ENCODE measurements at places on chromosomes 4 and X. TPM values are rescaled to one million over a fixed set of nuclear protein-coding genes. Genes with fewer than 3 reads are reported as not detected.

DNA sequence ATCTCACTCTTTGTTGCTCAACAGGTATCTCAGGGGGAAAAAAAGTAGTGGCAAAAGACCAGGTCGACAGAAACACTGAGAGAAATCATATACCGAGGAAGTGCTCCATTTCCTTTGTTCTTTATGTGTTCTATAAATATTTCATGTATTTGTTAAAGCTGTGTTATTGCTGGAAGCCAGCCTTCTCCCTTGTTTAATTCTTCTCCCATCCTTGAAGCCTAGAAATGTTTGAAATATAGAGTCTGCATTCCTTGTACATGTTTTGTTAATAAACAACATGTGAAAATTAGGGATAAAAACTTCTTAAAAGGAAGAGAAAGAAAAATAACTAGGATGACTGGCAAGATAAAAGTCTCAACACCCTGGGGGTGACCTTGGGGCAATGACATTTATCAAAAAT lies 186.2 kb downstream of the ANKRD50 start:
- no peak for DNase-seq

DNA sequence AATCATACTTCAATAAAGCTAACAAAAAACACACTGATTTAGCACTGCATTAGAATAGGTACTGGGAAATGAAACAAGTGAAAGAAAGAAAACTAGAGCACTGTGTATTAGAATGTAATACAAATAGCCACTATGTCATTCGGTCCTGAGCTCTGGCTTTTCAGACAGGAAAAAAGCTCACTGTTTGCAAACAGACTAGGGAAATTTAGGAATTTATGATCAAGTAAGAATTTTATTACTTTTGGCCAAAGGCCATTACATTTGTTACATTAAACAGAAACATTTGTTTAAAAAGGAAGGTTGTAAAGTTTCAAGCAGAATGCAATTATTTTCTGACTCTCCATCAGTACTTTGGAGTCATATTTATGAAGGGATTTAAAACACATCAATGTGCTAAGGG lies 68.7 kb downstream of the KLHL8 start:
- no peak for DNase-seq

EDNRA gene
- not detected for total RNA-seq

GRCh38 chr4:20416800-20417199 lies 165.1 kb downstream of the SLIT2 start:
- DNase-seq: no peak

APELA gene
- total RNA-seq: not detected

DNA sequence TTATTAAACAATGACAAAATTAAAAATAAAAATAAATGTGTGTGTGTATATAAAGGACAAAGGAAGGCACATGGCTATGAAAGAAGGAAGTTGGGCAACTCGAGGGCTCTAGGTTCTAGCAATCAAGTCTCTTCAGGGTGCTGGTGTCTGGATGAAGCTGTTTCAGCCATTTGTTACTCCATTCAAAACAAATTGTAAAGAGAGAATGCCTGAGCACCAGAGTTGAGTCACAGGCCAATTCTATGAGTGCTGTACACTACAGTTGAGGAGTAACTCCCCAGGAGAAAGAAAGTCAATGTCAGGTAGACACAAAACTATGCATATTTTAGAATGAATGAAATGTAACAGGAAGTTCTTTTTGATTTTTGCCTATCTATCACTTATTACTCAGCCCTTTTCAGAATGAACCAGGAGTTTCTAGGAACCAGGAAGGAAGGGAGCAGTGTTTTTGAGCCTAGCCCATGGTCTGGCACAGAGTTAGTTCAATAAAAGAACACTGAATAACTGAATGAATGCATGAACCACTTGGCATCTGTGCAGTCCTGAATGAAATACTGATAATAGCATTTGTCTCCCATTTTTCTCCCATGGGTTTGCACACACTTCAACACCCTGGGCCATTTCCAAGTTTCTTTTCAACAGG lies 151.7 kb upstream of the CPEB2 start:
- DNase-seq: no peak

DNA sequence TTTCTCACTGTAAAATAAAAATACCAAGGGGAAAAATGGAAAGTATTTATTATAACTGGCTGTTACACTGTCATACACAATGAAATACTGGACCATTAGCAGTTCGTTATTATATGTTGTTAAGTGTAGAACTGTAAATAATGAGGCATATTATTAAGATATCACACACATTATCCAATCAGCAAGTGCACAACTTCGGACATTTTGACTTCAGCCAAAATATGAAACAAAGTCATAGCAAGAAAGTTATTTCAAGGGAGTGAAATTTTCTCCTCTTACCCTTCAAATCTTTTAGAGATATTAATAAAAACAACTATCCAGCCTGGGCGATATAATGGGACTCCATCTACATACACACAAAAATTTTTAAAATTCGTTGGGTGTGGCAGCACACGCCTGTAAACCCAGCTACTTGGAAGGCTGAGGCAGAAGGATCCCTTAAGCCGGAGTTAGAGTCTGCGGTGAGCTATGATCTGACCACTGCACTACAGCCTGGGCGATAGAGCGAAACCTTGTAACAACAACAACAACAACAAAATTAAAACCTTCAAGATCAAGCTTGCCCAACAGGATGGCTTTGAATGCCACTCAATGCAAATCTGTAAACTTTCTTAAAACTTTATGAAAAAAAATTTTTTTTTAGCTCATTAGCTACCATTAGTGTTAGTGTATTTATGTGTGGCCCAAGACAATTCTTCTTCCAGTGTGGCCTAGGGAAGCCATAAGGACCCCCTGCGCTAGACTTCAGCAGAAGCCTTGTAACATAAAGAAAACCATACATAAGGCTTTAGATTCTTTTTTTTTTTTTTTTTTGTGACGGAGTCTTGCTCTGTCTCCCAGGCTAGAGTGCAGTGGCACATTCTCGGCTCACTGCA lies 1.3 kb upstream of the CISD2 start:
- DNase-seq: no peak

DNA sequence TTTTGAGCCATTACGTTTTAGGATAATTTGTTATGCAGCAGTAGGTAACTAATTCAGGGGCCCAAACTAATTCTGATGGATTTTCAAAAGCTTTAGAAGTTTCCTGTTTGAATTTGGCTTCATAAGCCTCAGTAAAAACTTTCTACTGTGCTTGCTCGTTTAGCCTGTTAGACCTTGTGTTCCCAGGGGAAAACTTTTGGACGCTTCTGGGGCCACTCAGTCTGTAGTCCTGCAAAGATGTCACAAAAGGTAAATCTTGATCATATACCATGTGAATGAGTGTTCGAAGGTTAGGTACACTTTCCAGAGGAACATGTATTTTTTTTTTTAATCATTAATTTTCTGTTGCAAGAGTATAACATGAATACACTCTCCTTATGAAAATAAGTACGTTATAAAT lies 70.7 kb downstream of the SUPT20HL2 start:
- DNase-seq: no peak

- DNase-seq: no peak
Measured at GRCh38 chr4:7964890-7965662, 25.4 kb upstream of the AFAP1 start.

TMEM35A gene
- not detected for total RNA-seq

- no peak for DNase-seq
Measured at GRCh38 chr4:632196-632790, 6.9 kb downstream of the PDE6B start.

DNA sequence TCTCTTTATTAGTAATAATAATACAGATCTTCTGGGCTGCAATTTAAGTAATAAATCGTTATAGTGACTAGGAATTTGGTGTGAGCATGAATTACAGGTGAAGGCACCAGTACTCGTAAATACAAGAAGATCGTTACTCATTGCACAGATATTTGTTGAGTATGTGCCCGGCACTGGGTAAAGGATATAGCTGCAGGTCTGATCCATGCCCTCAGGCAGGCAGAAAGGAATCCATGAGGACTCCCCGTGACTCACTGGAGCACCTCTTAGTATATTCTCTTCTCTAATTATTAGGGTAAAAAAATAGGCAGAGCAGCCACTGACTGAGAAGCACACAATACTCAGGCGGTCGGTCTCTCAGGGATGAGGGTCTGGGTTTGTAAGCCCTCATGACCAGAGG lies 868.3 kb downstream of the RAB28 start:
- no peak for DNase-seq

DNA sequence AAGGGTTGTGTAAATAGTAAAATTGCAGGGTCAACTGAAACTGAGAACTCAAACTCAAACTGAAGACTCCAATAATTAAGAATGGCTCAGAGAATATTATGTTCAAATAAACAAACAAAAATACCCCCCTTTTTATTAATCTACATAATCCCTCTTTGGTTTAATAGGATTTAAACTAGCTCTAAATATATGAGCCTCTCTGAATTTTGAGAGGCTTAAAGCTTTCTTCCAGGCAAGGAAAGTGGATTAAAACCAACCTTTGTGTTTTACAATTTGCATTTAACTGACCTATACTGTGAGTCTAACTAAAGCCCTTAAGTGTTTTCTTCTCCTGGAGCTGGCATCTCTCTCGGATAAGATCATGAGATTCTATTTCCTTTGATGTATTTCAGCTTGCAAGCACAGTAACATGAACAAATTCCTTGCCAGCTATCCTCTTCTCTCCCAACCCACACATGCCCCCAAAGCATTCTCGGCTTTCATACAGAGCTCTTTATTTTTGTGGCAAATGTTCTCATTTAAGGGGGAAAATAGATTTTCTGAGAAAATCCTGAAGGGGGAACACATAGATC lies 1310.8 kb upstream of the AGA start:
- no peak for DNase-seq
